Kidney tubule cell (primary cell): ENCODE measurements at places on chromosomes 3 and 15.

DNA sequence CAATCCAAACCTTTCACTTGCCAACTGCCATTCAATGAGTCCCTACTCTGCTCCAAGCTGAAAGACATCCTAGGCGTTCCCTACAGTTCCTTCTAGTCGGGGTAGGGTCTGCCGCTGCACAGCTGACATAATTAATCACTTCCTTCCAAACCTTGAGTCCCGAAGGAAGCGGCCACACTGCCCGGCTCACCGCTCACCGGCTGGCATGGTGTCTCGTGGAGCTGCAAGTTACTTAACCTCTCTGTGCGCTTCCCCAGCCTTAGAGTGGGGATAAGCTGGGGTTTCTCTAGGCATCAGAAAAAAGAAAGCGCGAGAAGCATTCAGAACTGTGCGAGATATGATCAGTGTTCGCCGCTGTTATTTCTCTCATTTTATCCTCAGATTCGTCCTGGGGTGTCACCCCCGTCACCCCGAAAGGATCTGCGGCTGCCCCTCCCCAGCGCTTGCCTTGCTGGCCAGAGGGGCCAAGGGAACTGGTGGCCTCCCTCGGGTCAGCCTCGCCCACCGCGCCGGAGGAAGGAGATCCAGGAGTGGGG lies 748 bp downstream of the MRPS25 start:
- peak; percentile 56 for DNase-seq

GRCh38 chr3:192171213-192171612 lies 556.1 kb downstream of the FGF12 start:
- no peak for DNase-seq

DNA sequence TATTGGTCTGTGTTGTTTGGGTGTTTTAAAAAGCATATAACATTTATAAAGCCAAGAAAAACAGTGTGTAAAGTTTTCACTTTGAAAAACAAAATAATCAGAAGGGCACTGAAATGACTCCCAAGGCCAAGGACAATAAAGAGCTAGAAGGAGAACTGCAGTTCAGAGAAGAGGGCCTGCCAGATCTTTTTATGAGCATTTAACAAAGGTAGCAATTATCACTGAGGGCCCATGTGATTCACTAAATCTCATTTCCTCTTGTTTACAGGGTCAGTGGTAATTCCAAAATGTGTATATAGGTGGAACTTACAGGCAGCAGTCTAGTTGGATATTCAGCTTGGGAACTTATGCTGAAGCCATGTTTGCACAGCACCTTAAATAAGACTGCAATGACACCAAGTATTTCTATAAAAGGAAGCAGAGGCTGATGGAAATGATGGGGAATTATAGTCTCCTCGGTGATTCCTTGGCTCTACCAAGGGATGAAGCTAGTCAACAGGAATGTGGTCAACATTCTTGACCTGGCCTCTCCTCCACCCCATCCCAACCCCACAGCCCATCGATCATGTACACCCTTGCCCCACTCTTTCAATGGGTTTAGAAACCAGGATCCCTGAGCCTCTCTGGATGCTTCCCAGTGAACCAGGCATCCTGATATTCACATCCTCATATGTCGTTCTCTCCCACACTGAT lies 54.4 kb upstream of the THUMPD3 start:
- DNase-seq, result peak; percentile 57

DNA sequence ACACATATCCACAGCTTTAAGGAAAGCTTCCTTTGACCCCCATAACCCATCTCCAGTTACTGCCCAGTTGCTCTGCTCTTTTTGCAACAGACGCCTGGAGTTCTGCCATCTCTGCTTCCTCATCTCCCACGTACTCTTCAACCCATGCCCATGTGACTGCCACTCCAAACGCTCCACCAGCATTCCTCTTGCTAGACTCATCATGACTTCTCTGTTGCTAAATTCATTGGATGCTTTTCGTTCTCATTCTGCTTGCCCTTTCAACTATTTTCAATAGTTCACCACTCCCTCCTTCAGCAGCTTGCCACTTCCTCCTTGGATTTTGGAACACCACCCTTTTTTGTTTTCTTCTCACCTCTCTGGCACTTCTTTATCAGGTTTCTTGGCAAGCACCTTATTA lies 2.7 kb upstream of the KNSTRN start:
- DNase-seq, result peak; percentile 86

GRCh38 chr15:85443593-85444087 lies 63.2 kb downstream of the AKAP13 start:
- peak; percentile 94 for DNase-seq

DNA sequence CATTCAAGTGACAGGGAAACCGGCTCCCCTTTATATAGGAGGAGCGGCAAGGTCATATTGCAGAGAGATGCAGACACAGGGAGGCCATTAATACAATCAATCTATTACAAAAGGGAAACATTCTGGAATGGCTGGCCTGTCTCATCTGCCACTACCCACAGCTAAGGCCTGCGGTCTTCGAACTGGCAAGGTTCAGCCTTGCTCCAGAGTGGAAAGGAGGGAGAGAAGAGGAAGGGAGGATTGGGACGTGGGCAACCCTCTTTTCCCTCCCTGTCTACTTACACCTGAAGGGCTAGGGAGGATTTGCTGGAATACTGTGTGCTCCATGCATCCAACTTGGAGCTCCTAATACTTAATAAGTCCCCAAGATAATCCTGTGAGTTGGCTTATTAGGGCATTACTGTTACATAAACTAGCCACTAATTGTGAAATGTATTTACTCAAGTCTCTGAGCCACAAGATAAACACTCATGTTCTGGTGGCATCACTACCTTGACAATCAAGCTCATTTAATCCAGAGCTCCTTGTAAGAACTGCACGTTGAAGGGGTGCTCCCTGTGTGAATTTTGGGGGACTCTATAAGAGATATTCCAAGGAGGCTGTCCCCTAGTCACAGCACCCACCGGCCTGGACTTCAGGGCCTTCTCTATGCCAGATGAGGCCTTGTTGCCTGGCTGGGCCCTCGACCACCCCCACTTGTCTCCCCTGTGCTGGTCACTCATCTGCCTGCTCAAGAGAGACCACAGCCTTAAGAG lies 19.7 kb upstream of the CCDC174 start:
- no peak for DNase-seq

DNA sequence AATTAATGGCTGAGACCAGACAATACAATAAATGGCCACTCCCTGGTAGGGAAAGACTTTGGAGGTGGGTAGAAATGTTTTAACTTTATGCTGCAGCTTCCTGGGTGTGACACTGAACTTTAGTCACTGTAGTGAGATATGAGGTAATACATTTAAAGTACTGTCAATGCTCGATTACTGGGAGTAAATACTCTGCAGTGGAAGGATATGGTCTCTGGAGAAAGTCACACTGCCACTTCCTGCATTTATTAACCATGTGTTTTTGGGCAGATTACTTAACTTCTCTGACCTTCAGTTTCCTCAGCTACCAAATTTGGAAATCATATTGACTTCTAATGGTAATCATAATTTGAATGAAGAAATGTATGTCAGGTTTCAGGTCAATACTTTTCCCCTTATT lies 317.1 kb upstream of the TGFBR2 start:
- DNase-seq, result peak; percentile 38

- no peak for DNase-seq
These were observed 4.6 kb downstream of the CCR2 start for GRCh38 chr3:46358466-46358865.

DNA sequence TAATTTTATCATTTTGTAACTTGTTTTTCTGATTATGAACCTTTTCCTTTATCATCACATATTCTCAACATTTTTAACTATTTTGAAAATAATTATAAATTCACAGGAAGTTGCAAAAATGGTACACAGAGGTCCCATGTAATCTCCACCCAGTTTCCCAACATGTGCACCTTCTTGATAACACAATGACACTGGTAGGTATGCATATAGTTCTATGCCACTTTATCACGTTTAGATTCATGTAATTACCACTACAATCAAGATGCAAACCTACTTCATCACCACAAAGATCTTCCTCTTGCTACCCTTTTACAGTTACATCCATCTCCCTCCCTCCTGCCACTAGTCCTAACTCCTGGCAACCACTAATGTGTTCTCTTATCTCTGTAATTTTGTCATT lies 413.9 kb downstream of the SHQ1 start:
- no peak for DNase-seq

DNA sequence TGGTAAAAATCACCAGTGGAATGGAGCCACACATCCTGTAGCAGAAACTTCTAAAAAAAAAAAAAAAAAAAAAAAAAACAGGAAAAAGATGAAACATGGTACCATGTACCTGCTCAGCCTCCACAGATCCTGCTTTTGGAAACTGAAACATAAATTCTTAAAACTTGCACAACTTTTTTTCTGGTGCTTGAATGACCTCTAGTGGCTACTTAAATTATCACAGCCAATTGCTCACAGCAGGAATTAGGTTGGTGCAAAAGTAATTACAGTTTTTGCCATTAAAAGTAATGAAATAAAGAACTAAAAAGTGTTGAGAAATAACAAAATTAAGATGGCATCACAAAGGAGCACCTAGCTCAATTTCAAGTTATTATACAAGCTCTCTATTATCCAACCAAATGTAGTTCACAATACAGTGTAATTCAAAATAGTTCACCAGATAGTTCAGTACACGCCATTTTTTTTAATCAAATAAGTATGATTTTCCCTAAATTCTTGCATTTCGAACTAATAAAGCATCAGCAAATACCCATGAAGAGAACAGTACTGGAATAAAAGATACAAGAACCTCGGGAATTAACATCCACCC lies 80.6 kb downstream of the ULK4 start:
- DNase-seq, result peak; percentile 55

DNA sequence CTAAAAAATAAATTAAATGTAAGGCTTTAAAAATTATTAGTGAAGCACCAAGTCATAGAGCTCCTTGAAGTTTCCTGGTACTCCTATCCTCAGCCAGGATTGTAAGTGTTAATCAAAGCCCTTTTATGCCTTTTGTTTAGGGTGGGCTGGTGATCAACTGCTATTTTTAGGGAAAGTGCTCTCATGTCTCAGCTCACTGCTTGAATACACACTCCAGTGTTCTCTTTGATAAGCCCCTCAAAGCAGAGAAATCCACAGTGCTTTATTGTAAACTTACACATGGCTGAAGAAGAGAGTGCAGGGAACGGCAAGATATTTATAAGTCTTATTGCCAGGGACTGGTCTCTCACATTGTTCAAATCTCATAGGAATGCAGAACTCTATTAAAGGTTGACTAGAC lies 156.4 kb upstream of the AZI2 start:
- no peak for DNase-seq

GRCh38 chr3:46438831-46439230 lies 25.9 kb downstream of the LTF start:
- DNase-seq, result no peak

DNA sequence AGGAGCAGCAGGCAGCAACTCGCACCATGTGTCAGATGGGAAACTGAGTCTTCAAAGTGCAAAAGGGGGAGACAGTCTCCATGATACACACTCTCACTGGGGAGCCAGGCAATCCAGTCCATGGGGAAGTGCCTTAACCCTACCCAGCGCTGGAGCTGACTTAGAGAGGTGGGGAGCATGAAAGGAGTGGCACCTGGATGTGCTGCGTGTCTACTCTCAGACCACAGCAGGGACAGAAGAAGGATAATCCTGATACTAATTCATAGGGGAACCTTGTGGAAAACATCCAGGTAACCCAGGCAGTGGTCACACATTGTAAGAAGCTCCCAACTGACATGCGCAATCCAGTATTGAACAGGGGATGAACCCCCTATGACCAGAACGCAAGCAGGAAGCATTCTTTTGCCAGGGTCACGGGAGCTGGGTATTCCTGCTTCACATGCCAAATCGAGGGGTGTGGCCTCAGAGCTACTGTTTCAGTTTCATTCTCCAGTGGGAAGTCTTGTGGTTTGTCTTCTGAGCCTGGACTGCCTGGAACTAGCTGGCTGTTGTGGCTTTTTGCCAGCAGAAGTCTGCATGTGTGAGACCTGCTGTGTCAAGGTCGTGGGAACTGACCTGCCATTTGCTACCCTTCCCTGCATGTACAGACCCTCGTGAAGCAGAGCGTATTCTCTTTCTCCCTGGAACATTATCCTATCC lies 367.6 kb upstream of the NDN start:
- peak; percentile 56 for DNase-seq

DNA sequence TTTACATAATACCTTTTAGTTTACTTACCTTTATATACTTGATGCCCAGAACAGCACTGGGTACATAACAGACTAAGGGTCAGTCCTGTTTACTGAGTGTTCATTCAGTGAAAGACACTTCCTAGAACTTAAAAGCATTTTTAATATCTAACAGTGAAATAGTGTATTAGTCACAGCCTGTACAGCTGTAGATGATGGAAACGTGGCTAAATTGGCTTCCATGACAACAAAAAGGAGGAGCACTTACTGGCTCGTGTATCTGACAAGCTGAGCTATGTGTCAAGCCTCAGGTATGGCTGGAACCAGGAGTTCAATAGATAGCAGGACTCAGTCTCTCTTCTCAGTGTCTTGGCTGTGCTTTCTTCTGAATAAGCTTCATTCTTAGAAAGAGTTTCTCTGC lies 40.2 kb downstream of the CMTM8 start:
- peak; percentile 62 for DNase-seq

DNA sequence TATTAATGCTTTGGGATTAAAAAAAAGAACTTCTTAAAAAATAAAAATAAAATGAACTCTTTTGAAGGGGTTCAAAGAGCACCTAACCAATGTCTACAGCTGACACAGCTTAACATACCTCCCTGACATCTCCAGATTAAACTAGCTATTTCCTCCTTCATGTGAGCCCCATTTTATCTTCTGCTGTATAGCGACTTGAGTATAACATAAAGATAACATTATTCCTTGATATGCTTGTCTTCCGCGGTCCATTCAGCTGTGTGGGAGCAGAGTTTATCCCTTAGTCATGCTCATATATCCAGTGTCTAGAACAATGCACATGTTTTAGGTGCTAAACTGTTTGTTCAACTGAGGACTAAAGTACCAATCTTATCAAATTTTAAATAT lies 7.8 kb upstream of the CHRM5 start:
- DNase-seq, result no peak

GRCh38 chr15:52653431-52653964 lies 25.7 kb downstream of the ATOSA start:
- peak; percentile 81 for DNase-seq

- no peak for DNase-seq
These were observed 82.6 kb upstream of the TRIM42 start for GRCh38 chr3:140595295-140595694.

DNA sequence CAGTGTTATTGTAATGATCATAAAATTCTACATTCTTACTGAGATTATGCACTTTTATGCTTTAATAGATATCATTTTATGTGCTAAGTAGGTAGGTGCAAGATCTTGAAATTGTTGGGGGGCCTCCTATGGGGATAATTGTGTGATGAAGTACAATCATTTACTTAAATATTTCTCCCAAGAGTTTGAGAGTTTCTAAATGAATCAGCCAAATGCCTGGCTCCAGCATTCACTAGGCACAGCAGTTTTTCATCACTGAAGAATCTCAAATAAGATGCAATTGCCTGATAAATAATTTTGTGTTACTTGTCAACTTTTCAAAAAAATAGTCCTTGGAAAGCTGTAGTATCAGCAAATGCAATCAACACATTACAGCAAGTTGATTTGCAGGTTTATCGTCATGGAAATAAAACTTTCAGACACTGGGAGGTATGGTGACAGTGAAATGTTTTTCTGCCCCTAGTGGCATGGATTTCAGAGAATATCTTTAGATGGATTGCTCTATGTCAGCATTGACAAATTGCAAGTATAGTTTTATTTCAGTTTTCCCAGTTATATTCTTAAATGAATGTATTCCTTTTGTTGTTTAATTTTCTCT lies 167.1 kb downstream of the NEK11 start:
- DNase-seq, result no peak
